T-helper 17 cell (primary cell): ENCODE measurements at places on chromosomes 1 and 21.

GRCh38 chr21:36337099-36337509 lies 17.1 kb downstream of the MORC3 start:
- no peak for DNase-seq

- no peak for DNase-seq
Observed at GRCh38 chr1:156284757-156285156, 632 bp downstream of the TMEM79 start.

DNA sequence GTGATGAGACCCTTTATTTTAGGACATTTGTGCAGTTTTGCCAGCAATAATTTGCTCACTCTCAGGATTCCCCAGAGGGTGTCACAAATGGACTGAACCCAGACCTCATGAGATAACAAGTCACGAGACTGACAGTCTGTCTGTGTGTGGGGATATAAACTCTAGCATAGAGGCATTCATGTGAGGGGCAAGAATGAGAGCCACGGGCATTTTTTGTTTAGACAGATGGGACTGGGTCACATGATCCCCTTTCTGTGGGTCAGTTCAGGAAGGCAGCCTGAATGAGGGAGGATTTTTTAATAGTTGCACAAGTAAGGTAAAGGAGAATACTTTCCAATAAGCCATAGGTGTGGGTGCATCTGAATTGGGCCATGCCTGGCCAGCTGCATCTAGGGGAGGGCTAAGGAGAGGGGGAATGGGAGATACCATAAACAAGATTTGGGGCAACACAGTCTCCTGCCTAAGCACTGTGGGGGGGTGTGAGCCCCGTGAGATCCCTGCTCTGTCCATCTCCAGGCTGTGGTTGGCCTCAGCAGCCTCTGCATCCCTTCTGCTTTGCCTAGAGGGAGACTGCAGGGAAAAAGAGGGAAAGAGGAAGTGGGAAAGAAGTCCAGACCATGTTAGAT lies 66.6 kb downstream of the NAV1 start:
- DNase-seq = no peak

- DNase-seq = no peak
Observed at GRCh38 chr21:38433471-38433870, 64.8 kb downstream of the ERG start.

DNA sequence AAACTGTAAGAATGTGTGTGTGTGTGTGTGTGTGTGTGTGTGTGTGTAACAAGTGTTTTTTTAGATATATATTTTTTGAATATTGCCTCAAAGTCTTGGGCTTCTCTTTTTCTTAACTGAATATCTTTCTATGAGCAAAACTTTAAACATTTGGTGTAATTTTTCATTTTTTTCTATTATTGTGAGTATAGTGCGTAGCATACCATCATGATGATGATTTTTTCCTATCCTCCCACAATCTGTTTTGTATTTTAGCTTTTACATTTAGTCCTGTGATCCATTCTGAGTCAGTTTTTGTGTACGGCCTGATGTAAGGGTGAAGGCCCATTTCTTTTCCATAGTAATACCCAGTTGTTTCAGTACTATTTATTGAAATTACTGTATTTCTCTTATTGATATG lies 680.6 kb downstream of the TTLL7 start:
- no peak for DNase-seq

DNA sequence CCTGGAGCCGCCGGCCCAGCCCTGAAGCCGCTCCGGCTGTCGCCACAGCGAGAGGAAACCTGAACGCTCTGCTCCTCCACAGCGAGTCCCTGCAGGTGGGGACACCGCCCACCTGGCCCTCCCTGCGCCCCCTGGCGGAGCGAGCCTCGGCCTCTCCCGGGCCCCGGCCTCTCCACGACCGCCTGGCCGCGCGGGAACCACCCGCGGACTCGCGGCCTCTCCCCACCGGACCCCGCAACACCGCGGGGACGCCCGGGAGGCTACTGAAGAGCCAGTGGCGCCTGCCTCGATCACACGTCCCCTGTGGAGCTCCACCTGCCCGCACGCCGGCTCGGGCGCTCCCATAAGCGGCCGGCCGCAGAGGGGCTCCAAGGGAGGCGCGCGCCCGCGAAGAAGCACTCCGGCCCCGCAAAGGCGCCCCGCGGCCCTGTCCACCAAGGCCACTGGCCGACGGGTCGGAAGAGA lies 109.6 kb downstream of the KCNN3 start:
- peak; percentile 84 for DNase-seq

GRCh38 chr1:150237746-150238145 lies 1.8 kb upstream of the ANP32E start:
- no peak for DNase-seq

DNA sequence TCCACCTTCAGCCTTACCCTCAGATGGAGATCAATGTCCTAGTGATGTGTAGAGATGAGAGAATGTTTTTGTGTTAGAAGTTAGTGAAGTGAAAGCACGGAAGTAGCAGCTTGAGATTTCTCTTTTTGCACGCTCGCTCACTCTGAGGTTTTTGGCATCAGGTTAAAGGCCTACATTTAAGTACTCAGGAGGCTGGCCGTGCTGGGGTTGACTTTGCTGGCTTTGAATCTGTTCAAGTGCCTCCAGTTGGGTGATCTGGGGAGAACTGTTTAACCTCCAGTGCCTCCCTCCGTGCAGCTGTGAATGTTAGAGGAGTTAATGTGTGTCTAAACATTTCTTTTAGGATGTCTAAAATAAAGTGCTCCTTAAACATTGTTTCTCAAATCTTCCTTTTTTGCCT lies 13.9 kb downstream of the PHGDH start:
- DNase-seq = no peak
